ENCODE measurements at places on chromosomes 1 and 21. TPM values are rescaled to one million over a fixed set of nuclear protein-coding genes. Genes with fewer than 3 reads are reported as not detected.

DNA sequence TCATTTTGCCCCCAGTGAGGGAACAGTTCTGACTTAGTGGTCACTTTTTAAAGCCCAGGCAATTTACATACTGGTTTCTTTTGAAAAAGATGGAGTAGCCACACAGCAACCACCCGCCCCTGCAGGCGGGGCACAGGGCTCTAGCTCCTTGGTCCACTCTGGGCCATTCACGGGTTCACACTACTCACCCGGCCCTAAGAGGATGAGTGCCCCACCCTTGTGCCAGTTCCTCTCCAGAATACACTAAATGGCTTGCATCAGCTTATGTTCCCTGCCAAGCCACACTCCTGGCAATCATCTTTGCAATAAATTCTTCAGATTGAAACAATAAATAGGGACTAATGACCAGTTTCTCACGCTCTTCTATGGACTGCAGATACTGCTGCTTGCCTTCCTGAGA is 15.7 kb upstream of the ATP13A2 start:
- no peak overlapping the region for H3K4me3 ChIP-seq
- H3K27me3 ChIP-seq = no peaks in the 10 kb centered on the region
- peaks cover 33% of the 10 kb centered on the region for H3K36me3 ChIP-seq
- H3K27ac ChIP-seq = no peak overlapping the region
- H3K4me1 ChIP-seq = peaks cover 8% of the 10 kb centered on the region
- DNase-seq = no peak

DNA sequence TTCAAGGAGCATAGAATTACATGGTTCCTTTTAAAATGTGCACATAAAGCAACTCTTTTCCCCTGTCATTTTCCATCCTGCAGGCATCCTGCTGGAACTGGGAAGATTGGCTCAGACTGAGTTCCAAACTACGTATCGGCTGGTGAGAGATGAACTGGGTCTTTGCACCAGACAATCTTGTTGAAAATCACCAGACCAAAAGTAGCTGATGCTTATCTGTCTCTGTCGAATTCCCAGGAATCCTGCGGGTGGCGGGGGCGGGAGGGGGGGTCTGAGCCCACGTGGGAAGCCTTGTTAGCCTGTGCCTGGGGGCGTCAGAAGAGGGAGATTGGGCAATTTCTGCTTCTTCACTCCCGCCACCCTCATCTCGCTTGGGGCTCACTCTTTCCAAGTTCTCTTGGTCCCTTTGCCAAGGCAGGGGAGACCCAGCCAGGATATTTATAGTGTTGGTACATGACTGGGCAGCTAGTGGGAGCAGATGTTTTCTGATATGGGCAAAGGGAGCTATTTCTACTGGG is 90.1 kb upstream of the SLC25A33 start:
- no peaks in the 10 kb centered on the region for H3K36me3 ChIP-seq
- H3K27me3 ChIP-seq = peaks cover 12% of the 10 kb centered on the region
- H3K4me1 ChIP-seq = no peaks in the 10 kb centered on the region
- no peak overlapping the region for H3K4me3 ChIP-seq
- no peak for DNase-seq

DNA sequence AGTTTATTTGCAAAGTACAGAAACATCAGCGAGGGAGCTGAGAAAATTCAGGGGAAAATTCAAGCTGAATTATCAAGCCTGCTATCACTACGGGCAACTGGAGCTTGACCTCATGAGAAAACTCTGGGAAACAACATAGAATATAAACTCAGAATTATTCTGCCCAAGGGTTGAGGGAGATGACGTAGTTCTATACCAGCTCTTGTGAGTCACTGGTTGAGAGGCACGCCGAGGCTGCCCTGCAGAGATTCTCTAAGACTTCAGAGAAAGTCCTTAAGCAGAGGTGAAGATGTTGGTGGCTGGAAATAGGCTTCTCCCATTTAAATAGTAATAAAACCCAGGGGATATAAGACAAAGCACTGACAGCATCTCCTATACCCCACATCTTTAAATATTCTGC is 12.3 kb downstream of the SYDE2 start:
- H3K36me3 ChIP-seq = no peaks in the 10 kb centered on the region
- H3K27ac ChIP-seq = no peak overlapping the region
- H3K4me3 ChIP-seq = no peak overlapping the region
- H3K27me3 ChIP-seq = no peaks in the 10 kb centered on the region
- no peaks in the 10 kb centered on the region for H3K4me1 ChIP-seq

DNA sequence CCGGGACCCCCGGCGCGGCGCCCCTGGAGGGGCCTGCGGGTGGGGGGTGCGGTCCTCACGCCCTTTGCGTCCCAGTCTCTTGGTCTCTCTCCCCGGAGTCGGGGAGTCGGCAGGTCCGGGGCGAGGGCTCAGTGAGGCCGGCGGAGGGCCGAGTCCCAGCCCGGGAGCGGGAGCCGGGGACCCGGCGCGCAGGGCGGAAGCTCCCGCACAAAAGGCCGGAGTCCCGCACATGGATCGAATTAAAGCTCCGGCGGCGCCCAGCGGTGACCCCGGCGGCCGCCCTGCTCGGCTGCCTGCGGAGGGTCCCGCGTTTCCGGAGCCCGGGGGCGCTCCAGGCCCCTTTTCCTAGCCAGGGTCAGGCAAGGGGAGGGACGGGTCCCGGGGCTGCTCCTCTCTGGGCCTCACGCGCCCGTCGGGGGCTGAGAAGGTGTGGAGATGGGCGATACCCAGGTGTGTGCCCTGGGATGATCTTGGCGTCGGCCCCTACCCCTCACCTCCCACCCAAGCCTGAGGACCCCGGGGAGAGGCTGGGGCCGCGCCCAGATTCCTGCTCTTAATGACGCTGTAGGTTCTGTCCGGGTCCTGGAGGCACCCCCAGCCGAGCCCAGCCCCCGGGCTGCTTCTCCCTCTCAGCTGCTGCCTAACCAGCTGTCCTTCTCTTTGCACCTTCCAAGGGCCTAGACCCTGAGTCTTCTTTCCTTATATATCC is 512 bp downstream of the FBLIM1 start:
- peaks cover 49% of the 10 kb centered on the region for H3K27me3 ChIP-seq
- no peaks in the 10 kb centered on the region for H3K36me3 ChIP-seq
- H3K4me3 ChIP-seq = no peak overlapping the region
- H3K4me1 ChIP-seq = peaks cover 5% of the 10 kb centered on the region

GPR61 gene
- total RNA-seq = not detected

GRCh38 chr1:9598316-9598700 is 9.6 kb downstream of the TMEM201 start:
- peaks cover 4% of the 10 kb centered on the region for H3K4me1 ChIP-seq
- H3K36me3 ChIP-seq = peaks cover 4% of the 10 kb centered on the region
- no peak overlapping the region for H3K27ac ChIP-seq
- DNase-seq = no peak
- H3K4me3 ChIP-seq = no peak overlapping the region

GRCh38 chr1:61616830-61617229 is 108.1 kb downstream of the TM2D1 start:
- H3K27me3 ChIP-seq = peaks cover 5% of the 10 kb centered on the region
- H3K4me1 ChIP-seq = no peaks in the 10 kb centered on the region
- DNase-seq = no peak

IL19 gene
- total RNA-seq = not detected

LRRIQ3 gene
- 0.31 TPM for total RNA-seq

- DNase-seq = no peak
- no peak overlapping the region for H3K4me3 ChIP-seq
Observed at GRCh38 chr1:153688276-153688675, 9.8 kb downstream of the NPR1 start.

DNA sequence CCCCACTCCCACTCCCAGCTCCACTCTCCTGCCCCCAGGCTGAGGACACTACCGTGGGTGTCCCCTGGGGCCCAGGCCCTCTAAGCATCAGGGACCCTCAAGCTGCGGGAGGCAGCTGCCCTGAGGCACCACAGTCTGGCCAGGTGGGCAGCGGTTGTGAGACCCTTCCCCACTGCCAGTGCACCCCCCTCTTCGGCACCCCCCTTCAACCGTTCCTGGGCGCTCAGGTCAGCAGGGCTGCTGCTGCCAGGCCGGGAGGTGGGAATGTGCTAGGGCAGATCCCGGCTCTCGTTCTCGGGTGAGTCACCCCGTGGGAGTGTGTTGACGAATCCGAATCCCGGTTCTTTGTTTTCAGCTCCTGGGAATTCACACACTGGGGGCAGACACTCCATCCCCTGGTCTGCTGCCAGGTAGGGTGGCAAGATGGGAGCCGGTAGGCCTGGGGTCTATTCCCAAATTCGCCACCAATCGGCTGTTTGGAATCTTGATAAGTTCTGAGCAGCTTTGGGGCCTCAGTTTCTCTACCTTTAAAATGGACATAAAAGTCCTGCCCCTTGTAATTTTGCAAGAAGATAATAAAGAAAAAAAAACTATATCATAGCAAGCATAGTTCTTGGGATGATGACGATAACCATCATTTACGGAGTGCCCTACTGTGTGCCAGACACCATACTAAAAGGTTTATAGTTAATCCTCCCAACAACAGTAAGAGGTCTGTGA is 28.5 kb upstream of the CASZ1 start:
- H3K4me3 ChIP-seq = no peak overlapping the region
- peaks cover 14% of the 10 kb centered on the region for H3K27me3 ChIP-seq
- H3K27ac ChIP-seq = no peak overlapping the region
- H3K4me1 ChIP-seq = no peaks in the 10 kb centered on the region

GRCh38 chr1:58926152-58926551 is 142.3 kb upstream of the JUN start:
- peaks cover 2% of the 10 kb centered on the region for H3K27me3 ChIP-seq
- H3K4me3 ChIP-seq = no peak overlapping the region
- H3K27ac ChIP-seq = no peak overlapping the region
- H3K36me3 ChIP-seq = no peaks in the 10 kb centered on the region
- peaks cover 64% of the 10 kb centered on the region for H3K4me1 ChIP-seq

GRCh38 chr1:30807318-30808066 is 49.9 kb upstream of the LAPTM5 start:
- H3K27ac ChIP-seq = no peak overlapping the region
- no peaks in the 10 kb centered on the region for H3K4me1 ChIP-seq
- no peak overlapping the region for H3K4me3 ChIP-seq

Measured in activated T-helper 1 cell treated with anti-CD3 and anti-CD28 coated beads, Interleukin-12 subunit alpha, Interleukin-12 subunit beta, Interleukin-2, Interleukin-4 antibody, amounts not matched to agents 30 ng/mL and 10 ng/mL and 1 ng/mL, durations not matched to agents 14 hours and 24 hours and 36 hours (primary cell).